DND-41 (cell line): ENCODE measurements at places on chromosomes 2 and 18.
A peak's percentile ranks its signal among the peaks of the same experiment; 100 is the strongest.

DNA sequence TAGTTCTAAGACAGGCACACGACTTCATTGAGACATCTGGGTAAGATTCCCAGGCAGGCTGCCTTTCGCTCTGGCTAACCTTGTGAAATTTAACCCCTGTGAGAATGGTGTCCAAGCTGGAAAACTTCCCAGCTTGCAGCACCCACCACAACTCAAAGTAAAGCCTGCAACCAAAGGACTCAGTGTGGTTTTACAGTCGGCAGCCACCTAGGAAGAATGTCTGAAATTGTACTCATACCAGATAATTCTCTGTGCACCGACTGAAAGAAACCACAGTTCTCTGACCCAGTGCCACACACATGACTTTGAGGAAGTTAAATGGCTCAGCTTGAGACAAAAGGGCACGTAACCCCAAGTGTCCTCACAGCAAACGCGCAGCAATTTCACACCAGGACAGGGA, 125.7 kb downstream of the RBMS1 start:
- DNase-seq: peak; percentile 12

DNA sequence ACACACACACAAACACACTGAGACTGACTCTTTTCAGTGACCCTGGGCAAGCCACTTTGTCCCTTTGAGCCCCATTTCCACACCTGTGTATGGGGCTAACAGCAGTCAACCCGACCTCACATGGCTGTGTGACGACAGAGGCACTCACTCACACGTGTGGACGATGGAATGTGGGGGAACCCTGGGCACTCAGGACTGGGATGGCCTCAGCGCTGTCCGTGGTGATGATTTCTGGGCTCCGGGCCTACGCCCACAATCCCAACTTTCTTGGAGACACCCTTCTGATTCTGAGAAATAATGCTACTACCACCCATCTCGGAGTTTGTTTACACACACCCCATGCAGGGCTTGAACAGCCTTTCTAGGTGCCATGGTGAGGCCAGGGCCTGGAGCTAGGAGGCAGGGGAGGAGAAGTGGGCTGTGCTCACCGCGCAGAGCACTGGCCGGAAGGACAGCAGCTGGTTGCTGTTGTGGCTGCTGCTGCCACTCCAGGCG, 1.5 kb downstream of the CRYBA2 start:
- no peak for DNase-seq

GRCh38 chr2:241211276-241211675, 22.8 kb downstream of the ANO7 start:
- DNase-seq: no peak

DNA sequence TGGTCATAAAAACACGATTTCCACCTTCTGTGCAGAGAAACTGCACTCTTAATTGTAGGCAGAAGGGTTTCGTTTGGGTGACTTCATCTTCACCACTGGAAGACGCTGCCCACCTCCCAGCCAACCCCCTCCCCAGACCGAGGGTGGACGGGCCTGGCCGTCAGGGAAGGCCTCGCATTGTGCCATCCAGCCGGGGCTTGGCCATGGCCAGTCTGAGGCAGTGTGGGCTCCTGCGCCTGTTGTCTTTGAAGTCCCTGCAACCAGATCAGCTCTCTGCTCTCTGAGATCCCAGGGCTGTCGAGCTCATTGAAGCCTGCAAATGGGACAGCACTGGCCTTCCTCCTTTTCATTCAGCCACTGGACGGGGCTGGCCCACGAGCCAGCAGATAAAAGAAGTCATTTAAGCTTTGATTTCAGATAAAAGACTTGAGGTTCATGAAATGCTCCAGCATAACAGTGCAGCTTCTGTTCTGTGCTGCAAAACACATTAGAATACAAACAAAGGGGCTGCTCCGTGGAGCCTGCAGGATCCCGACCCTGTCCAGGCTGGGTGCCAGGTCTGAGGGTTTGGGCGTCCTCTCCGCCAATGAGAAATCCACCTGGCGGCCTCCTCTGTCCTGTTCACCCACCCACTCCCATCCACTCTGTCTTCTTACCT, 253.5 kb downstream of the LDLRAD4 start:
- no peak for DNase-seq

GRCh38 chr18:44798433-44799048, 117.9 kb downstream of the SETBP1 start:
- no peak for DNase-seq

DNA sequence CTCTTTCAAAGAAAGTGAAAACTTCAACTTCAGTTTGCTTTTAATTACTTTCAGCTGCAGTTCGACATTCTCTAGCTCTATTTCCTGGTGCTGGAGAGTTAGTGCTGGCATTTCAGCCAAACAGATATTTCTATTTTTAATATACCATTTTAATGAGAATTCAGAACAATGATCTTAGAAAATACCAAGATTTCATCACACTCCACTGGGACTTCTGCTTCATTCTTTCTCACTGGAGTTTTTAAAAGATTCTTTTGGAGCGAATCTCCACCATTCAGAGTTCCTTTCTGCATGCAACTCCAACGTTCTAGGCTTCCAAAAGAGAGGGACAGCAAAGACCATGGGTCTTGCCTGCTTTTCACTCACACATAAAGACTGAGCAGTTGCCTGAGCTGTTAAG, 94.2 kb downstream of the CABLES1 start:
- DNase-seq: no peak

DNA sequence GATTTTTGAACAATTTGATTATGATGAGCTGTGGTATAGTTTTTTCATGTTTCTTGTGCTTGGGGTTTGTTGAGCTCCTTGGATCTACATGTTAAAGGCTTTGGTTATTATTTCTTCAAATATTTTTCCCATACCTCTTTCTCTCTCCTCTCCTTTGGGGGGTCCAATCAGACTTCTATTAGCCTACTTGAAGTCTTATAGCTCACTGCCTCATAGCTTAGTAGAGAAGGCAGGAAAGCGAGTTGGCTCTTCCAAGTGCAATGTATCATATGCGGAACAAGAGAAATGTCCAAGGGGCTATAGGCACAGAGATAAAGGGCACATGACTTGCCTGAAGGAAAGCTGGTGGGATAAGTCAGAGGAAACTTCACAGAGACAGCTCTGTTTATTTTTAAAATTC, 14.1 kb upstream of the FABP1 start:
- no peak for DNase-seq

GRCh38 chr2:79585701-79586433, 73.0 kb downstream of the CTNNA2 start:
- DNase-seq: no peak

- DNase-seq: no peak
Measured at GRCh38 chr18:62522178-62522503, 684 bp upstream of the ZCCHC2 start.

GRCh38 chr18:26619350-26619749, 71.0 kb upstream of the KCTD1 start:
- no peak for DNase-seq

GRCh38 chr2:216871333-216871934, 11.6 kb upstream of the TNP1 start:
- no peak for DNase-seq

DNA sequence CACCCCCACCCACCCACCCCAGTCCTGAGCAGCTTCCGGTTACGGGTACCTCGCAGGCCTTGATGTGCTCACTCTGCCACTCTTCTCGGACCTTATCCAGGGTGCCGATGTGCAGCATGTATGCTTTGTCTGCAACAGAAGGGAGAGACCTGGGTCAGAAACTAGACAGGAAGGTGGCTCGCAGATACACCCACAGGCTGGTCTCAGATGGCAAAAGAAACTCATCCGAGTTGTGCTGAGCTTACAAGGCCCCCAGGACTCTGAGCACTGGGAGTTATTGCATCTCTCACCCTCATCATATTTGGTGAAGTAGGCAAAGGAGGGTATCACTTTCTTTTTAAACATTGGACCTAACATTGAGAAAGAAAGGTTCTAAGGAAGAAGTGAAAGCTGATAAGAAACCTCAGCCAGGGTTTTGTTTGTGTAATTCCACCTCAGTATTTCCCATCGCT, 30.6 kb upstream of the EPG5 start:
- peak; percentile 38 for DNase-seq

GRCh38 chr2:240570531-240571313, 2.4 kb downstream of the RNPEPL1 start:
- no peak for DNase-seq

DNA sequence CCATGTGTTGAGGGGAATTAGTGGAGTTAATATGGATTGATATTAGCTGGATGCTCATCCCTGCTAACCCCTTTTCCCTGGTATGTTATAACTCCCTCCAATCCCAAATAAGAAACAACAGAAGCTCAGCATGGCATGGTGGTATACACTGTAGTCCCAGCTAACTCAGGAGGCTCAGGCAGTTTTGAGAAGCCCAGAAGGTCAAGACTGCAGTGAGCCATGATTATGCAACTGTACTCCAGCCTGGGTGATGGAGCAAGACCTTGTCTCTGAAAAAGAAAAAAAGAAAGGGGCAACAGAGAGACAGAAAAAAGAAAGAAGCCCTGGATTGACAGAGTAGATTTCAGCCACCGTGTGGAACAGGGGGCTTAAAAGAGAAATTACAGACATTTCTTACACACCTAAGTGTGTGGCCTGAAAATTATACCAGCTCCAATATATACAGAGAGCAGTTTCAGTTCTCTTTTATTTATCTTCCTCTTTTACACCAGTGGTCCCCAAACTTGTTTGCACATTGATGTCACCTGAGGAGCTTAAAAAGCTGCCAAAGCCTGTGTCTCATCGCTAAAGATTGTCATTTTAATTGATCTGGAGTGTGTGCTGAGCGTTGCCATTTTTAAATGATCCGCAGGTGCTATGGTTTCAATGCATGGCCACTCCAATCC, 203.6 kb downstream of the UBE2E3 start:
- DNase-seq: no peak

GRCh38 chr18:49911427-49911826, 98.1 kb upstream of the ACAA2 start:
- DNase-seq: no peak

DNA sequence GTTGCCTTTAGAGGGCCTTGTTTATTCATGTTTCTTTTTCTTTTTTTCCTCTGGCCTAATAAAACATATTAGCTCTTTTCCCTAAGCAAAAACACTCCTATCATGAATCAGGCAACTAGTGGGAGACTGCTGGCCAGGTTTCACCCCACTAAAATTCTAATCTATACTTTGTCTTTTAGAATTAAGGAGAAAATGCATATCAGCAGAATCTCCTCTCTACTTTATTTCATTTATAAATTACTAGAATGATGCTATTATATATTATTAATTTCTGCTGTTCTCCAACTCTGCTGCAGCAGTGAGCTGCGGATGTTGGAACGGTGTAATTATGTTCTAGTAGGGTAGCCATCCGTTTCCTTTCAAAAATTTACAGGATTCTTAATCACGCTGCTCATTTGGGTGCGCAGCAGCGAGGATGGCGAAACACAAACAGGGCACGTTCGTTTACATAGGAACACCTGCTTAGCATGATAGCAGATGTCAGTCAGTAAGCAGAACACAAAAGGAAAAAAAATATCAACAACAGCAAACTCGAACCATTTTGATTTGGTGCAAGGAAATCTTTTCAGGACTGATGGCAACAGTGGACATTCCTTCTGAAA, 30.5 kb downstream of the ZEB2 start:
- no peak for DNase-seq

DNA sequence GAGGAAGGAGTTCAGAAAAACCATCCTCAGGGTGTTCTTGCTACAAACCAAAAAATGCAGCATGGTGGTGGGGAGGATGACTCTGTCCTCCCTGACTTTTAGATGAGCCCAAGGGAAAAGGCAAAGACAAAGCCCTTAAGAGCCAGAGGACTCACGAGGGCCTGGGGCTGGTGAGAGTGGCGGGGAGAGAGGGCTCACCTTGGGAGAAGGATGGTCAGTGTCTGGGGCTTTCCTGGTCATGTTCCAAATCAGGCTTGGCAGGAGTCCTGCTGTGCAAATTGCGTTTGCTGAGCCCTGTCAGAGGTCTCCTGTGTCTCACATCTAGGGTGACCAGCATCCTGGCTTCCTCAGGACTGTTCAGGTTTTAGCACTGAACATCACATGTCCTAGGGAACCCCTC, 4.7 kb downstream of the UGT1A1 start:
- no peak for DNase-seq

- DNase-seq: no peak
Measured at GRCh38 chr18:5469340-5469739, 74.5 kb downstream of the EPB41L3 start.

- no peak for DNase-seq
Measured at GRCh38 chr18:22250591-22250996, 81.2 kb downstream of the GATA6 start.

GRCh38 chr2:224104668-224105386, 65.7 kb upstream of the SERPINE2 start:
- DNase-seq: no peak

- DNase-seq: no peak
Measured at GRCh38 chr2:34280606-34281005, 681.5 kb upstream of the FAM98A start.
